ENCODE measurements at places on chromosomes 3 and 15.

DNA sequence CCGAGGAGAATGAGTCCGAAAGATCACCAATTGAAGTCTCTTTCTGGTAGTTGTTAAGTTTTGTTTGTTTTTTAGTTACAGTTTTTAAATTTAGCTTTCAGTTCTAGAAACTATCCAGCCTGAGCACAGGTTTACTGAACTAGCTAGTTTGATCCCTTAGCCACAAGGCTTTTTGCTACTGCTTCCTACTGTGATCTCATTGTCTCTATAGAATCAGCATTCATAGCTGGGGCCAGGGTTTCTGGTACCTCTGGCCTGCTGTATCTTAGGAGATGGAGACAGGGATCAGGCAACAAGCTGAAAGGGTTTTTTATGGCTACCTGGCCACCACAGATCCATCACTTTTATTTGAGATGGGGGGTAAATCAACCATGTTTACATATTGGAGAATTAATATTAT, 37.0 kb downstream of the GOLM2 start:
- DNase-seq, result no peak

GRCh38 chr3:111159391-111159790, 87.8 kb downstream of the NECTIN3 start:
- no peak for DNase-seq

DNA sequence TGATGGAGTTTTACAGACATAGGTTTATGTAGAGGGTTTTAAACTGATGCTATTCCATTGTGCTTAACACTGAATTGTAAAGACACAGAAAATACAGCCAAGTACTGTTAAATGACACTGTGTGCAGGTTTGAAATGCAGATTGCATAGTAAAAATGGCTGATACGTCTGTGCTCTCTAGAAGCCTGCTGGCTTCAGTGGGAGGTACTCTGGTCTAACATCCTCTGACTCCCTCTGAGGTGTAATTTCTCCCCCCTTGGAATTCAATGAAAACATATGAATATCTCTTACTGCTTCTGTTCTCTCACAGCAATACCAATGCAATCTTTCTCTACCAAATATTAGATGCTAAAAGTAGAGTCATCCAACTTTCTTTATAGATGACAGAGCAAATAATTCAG, 176.6 kb downstream of the SLC9A9 start:
- no peak for DNase-seq

DNA sequence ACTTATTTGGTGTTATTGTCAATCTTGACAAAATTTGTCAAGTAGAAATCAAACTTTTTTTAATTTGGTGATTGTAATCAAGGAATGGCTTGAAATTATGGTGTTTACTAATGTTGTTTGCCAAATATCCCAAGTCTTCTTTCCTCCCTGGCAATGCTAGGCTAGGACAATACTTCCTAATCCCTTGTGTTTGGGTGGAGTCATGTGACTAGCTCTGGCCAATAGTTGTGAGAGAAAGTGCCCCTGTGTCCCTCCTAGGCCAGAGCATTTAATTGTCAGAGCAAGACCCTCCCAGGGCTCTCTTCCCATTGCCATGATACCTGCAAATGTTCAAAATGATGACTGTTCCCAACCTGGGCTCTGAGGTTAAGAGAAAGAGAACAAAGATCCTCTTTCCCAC, 132.7 kb downstream of the ANXA2 start:
- no peak for DNase-seq

GRCh38 chr15:90691982-90692773, 25.0 kb upstream of the BLM start:
- no peak for DNase-seq

DNA sequence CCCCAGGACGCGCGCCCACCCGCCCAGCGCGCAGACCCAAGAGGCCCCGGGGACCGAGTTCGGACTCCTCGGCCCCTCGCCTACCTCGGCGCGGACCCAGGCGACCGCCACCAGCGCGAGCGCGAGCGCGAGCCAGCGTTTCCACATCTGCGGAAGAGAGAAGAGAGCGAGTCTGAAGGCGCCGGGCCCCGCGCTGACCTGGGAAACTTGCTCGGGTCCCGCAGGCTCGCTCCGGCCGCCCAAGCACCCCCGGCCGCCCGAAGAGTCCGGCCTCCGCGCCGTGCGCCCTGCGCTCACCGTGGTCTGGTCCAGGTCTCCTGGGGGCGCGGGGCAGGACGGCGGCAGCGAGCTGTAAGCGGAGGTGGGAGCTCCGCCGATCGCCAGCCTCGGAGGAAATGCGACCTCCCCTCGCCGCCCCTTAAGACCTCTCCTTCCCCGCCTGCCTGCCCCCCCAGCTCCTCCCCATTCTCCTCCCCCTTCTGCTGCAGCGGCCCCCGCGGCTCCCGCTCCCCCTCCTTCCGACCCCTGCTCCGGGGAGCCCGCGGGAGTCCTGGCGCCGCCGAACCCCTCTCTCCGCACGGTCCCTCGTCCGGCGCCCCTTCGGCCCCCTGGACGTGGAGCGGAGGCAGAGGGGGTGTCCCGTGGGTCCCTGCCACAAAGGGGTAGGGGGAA, at the start of gene FSTL1:
TSS of gene FSTL1 (minus strand) at position 393 of the 672 bp plus-strand sequence. CDS start at position 147, 246 bp downstream.
- no peak for DNase-seq

GRCh38 chr3:65170390-65171042, 482.7 kb upstream of the ADAMTS9 start:
- no peak for DNase-seq

- DNase-seq, result no peak
Measured at GRCh38 chr15:38324939-38325647, 72.5 kb downstream of the SPRED1 start.

- DNase-seq, result no peak
Measured at GRCh38 chr3:146921693-146922092, 316.5 kb upstream of the PLSCR5 start.

DNA sequence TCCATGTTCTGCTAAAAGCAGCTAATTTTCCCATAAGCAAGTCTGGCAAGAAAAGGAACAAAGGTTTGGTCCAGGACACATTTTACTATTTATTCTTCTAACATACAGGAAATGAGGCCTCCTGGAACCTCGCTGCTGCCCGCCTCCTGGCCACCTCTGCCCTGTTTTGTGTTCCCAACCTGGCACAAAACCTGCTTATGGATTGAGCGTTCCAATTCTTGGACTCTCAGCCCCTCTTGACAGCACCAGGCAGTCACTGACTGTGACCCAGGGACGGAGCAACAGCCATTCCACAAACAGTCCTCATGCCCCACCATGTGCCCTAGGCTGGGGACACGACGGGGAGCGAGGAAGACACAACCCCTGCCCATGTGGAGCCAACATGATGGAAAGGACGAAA, 11.6 kb upstream of the SSUH2 start:
- no peak for DNase-seq

GRCh38 chr3:31442755-31443154, 90.0 kb upstream of the STT3B start:
- DNase-seq, result no peak

DNA sequence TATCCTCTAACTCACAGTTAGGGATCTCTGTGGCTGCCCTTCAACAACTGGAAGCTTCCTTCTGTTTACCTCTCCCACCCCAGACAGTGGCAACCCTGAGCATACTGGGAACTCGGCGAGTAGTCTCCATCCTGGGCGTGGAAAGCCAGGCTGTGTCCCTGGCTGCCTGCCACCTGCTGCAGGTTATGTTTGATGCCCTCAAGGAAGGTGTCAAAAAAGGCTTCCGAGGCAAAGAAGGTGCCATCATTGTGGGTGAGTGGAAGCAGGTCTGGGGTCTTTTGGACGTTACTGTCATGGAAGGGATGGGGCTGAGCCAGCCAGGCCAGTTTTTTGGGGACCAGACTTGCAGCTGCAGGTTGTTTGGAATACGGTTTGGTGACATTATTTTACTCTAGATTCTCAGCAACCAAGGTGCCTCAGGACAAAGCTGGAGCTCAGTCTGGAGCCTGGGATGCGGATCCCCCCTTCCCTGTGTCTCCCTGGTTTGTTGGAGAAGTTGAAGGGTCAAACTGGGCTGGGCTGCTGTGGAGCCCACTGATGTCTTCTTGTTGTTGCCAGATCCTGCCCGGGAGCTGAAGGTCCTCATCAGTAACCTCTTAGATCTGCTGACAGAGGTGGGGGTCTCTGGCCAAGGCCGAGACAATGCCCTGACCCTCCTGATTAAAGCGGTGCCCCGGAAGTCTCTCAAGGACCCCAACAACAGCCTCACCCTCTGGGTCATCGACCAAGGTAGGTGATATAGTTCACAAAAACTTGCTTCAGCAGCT, 7.5 kb downstream of the UNC45A start:
- no peak for DNase-seq

DNA sequence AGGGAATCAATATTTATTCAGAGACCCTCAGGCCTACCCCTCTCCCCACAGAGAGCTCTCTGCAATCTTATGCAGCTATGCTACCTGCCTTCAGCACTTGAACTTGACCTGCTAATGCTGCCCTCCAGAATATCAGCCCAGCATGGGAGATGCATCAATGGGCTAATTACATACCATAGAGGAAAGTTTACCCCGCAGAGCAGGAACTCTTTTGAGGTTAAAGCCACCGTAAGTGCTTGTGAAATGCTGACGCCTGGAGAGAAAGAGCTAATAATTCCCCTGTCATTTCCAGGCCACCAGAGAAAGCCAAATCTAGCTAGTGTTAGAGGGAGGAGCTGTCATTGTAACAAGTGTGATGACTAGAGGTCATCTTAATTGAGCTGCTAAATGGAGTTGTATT, 127.5 kb downstream of the CHST2 start:
- no peak for DNase-seq

Measured in T-helper 17 cell (primary cell).